ENCODE measurements at places on chromosomes 16 and 17.

- DNase-seq = no peak
Observed at GRCh38 chr16:49701789-49702494, 154.0 kb downstream of the ZNF423 start.

DNA sequence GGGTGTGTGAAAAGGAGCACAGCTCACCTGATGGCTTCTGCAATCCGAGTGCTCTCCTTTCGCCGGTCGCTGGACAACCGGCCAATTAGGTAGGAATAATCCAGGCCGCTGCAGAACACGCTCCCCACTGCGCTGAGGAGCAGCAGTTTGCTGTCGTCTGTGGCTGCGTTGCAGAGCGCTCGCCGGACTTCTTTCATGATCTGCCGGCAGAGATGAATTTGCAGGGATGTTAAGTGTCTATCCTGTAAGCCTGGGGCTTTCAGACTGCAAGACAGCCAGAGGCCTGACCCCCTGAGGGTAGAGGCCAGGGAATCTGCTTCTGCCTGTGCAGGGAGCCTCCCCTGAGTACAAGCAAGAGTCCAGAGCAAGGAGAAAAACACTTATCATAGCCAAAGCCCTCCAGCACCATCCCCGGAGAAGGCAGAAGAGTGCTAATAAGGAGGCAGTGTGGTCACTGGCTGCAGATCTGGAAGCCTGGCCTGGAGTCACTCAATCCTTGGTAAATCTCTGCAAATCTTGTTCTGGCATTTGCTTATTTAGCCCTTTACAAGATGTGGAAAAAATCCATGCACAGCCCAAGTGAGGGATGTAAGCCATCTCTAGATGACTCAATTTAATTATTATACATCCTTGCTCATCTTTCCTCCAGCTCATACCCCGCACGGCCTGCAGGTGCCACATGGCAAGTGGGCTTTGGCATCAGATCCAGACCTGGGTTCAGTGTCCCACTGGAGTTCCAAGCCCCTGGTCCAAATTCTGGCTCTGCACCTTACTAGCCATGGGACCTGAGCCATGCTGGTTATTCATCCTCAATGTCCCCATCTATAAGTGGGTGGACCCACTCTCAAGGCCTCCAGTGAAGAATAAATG, 80.2 kb downstream of the DYNLRB2 start:
- DNase-seq = no peak

GRCh38 chr16:46612121-46612520, 9.1 kb downstream of the SHCBP1 start:
- no peak for DNase-seq

DNA sequence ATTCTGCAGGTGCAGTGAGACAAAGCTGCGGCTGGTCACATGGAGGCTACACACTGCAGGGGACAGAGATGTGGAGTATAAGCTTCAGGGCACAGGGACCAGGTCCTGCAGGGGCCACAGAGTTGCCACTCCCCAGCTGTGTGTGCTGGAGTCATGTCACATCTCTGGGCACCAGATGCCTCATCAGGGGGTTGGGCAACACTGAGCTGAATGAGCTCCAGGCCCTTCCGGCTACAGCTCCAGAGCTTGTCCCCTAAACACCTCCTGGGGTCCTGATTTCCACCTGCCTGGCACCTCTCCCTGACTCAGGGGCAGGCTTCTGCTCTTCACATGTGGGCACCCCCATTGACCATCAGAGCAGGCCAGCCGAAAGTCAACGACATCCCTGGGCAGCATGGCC, 32.5 kb downstream of the SPHK1 start:
- no peak for DNase-seq

DNA sequence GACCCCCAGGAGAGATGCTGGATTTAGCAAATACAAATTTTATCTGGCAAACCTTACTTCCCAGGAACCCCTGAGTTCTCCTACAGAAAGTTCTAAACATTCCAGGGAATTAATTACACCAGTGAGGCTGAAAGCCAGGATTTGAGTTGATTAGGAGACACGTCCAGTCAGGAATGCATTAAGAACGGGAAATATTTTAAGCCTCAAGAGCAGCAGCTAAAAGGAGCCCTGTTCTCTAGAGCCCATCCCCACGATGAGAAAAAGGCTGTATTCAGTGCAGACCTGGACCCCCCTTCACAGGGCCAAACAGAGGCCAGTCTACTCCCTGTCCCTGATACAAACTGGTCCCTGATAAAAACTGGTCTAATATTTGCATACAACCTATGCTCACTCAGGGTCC, 55.0 kb downstream of the VAT1L start:
- DNase-seq = no peak

DNA sequence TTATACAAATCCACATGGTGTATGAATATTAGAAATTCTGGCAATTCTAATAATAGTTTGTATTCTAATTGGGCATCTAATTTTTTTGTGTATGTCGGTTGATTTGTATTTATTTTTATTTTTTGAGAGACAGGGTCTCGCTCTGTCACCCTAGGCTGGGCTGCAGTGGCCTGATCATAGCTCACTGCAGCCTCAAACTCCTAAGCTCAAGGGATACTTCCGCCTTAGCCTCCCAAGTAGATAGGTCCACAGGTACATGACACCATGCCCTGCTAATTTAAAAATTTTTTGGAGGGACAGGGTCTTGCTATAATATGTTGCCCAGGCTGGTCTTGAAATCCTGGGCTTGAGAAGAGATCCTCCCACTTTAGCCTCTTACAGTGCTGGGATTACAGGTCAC, 104.6 kb downstream of the TRIM37 start:
- DNase-seq = no peak

DNA sequence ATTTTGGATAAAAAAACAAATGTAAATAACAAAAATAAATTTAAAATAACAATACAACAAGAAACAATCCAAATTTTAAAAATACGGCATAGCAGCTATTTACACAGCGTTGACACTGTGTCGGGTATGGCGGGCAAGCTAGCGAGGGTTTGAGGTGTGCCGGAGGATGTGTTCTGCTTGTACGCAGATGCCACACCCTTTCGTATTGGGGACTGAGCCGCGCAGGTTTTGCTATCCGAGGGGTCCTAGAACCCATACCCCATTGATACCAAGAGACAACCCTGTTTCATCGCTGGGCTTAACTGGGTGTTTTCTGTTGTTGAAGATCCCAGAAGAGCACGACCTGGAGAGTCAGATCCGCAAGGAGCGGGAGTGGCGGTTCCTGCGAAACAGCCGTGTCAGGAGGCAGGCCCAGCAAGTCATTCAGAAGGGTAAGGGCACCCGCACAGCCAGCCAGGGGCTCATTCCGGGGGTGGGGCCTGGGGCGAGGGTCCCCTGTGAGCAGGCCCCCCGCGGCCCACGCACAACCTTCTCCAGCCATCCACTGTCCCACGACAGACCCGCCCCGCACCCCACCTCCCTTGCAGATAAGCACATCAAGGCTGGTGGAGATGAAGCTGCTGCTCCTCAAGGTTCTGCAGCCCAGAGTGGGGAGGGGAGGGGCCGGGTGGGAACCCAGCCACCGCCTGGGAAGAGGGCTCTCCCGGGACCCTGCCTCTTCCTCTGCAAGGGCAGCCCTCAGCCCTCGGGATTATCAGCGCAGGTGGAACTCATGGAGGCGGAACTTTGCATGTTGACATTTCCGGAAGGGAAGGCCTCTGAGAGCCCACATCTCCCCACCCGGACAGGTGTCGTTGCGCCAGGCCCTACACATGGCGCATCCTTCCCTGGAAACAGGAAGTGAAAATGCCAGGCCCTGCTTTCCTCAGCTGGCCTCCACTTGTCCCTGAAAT, 51.2 kb upstream of the CHMP6 start:
- no peak for DNase-seq

DNA sequence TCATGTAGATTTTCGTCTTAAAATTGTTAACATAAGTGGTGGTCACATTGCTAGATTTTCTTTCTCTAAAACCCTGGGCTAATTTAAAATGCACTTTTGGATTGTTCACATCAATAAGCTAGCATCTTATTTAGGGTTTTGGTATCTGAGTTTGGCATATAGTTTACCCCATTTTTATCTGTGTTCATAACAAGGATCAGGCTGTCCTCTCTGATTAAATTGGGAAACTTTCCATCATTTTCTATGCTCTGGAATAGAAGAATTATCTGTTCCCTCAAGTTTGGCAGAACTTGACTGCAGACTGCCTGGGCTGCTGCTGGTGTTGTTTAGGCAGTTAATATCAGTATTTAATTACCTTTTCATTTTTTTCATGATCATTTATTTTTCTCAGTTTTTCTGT, 1.8 kb downstream of the SPECC1 start:
- DNase-seq = no peak

DNA sequence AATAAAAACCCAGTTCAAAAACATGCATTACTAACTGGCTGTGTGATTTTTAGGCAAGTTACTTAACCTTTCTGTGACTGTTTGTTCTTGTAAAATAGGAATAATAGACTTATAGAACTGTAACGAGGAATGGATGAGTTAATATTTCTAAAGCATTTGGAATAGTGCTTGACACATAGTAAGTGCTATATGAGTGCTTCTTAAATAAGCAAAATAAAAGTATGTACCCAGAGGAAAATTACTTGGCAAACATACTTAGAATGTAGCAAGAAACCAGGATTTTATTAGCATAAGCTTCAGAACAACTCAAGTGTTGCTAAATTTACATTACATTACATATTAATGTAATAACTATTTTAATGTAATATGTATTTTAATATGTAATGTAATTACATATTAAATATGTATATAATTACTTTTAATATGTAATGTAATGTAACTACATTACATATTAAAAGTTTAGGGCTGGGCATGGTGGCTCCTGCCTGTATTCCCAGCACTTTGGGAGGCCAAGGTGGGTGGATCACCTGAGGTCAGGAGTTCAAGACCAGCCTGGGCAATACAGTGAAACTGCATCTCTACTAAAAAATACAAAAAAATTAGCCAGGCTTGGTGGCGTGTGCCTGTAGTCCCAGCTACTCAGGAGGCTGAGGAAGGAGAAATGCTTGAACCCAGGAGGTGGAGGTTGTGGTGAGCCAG, 14.2 kb downstream of the NFAT5 start:
- no peak for DNase-seq

DNA sequence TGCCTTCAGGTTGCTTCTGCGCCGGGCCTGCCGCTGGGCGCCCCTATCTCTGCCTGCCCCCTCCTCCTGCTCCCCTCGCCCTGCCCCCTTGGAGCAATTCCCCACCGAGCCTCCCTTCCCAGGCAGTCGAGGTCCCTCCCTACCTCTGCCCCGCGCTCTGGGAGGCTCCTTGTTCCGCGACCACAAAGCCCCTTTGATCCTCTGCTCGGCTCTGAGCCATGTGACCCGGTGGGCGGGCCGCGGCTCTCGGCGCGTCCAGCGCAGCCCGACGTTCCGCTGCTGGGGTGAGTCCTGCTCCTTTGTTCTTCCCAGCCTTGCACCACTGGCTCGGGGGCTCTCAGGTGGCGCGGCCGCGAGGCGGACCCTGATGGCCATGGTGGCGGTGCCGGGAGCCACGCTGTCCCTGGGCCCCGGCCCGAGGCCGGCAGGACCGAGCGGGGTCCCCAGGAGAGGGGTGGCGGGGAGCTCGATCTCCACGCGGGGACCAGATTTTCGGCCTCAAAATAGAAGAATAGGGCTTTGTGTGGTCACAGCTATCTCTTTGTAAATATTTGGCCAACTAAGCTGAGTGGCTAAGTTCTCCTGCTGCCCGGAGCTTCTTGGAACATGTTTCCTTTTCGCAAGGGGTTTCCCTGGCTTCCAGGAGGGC, 310.6 kb downstream of the SEC14L1 start:
- peak; percentile 87 for DNase-seq

GRCh38 chr17:21285164-21286065, 904 bp downstream of the MAP2K3 start:
- no peak for DNase-seq

DNA sequence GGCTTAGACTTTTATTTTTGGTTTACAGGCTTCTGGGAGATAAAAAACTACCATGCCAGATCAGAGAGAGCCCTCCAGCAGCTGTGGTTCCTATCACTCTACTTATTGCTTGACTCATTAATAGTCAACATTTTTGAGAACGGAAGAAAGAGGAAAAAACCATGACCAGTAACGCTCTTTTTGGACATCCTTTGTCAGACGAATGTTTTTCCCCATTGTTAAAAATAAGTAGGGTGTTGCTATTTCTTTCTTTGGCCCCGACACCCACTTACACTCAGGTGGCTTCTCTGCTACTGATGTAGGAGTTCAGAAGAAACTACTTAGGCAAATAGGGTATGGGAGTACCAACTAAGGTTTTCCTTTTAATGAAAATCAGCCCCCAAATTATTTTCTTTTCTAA, 27.5 kb downstream of the TVP23A start:
- no peak for DNase-seq

DNA sequence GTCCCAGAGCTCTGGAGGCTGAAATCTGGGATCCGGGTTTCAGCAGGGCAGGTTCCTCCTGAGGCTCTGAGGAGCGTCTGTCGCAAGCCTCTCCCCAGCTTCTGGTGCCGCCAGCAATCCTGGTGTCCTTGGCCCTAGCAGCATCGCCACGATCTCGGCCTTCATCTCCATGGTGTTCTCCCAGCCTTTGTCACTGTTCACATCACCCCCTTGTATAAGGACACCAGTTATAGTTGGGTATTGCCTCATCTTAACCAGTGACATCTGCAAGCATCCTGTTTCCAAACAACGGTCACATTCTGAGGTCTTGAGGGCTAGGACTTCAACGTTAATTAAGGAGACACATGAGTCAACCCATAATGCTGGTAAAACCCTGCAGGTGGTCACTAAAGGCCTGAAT, 2.8 kb upstream of the PPP1R27 start:
- no peak for DNase-seq

DNA sequence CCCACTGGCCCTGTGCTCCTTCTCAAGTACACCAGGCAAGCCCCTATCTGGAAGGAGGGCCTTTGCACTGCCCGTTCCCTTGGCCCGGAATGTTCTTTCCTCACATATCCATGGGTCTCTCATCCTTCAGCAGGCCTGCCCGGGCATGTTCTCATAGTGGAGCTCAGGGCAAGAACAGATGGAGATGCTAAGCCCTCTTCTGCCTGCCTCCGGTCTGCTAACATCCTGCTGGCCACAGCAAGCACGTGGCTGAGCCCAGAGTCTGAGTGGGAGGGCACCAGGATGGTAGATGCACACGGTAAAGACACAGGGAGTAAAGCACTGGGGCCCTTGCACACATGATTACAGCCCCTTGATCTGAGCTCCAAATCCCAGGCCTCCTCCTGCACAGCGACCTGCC, 19.8 kb upstream of the ANKRD40CL start:
- DNase-seq = no peak

GRCh38 chr17:964876-965275, 14.7 kb downstream of the NXN start:
- DNase-seq = no peak

GRCh38 chr16:11738742-11739544, 3.7 kb downstream of the TXNDC11 start:
- DNase-seq = no peak

- DNase-seq = no peak
Observed at GRCh38 chr17:31511195-31511578, 119.7 kb downstream of the RAB11FIP4 start.

All from BE2C (cell line).